ENCODE measurements at places on chromosomes 5 and 9.

DNA sequence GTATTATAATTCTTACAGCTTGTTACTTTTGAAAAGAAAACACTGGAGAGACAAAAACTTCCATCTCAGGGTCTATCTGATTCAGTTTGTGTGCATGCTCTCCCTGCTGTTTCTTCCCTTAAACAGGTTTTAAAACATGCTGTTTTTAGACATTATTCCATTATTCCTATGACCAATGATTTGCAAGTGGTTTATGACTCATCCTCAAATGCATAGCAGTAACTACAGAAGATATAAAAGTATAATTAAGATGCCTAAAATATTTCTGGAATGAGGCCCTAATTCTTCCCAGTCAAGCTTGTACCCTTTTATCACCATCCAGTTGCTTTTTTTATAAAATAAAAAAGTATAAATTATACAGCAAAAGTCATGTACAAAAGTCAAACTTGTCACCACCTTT is 3.7 kb downstream of the DTWD2 start:
- no peak for DNase-seq

DNA sequence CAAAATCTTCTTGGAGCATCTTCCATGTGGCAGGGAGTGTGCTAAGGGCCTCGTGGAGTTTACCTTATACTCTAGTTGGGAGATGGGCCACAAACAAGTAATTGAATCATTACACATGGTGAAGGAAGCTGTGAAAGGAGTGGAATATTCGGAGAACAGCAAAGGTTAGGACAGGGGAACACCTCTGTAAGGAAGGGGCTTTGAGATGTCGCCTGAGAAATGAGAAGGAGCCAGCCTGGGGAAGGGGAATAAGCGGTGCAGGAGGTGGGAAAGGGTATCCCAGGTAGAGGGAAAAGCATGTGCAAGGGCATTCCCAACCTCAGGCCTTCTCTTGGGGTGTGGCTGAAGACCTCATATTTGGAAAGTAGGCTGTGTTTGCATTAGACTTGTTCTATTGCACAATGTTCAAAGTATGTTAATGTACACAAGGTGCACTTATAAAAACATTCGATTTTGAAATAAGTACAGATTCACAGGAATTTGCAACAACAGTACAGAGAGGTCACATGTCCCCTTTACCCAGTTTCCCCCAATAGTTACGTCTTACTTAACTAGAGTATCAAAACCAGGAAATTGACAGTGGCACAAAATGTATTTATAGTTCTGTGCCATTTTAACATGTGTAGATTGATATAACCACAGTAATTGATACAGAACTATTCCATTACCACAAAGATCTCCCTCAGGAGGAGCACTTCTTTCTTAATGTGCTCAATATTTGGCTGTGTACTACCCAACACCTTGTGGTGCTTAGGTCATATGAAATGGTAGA is 2.4 kb upstream of the STOM start:
- no peak for DNase-seq

DNA sequence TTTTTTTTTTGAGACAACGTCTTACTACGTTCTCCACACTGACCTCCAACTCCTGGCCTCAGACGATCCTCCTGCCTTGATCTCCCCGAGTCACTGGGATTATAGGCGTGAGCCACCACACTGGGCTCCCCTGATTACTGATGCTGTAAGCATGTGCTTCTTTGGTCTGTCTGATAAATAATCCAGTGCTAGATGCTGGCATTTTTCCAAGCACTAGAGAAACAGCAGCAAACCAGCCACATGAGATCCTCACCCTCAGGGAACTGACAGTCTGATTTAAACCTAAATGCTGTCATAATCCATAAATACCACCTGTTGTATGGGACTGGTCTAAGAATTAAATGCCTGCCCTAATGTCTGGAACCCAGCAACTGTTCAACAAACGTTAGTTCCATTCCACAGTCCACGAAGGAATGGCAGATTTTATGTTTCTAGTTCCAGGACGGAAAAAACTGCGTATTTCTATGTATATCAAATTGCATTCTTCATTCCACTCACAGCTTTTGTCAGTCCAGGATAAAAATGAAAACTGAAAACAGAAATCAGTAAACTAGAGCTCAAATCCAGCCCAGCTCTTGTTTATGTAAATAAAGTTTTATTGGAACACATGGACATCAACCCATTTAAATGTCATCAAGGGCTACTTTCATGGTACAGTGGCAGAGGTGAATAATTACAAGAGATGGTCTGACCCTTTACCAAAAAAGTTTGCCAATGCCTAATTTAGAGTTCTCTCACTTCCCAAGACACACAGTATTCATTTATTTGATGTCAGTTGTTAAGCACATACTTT is 20.1 kb downstream of the SLC35D2 start:
- DNase-seq: no peak

DNA sequence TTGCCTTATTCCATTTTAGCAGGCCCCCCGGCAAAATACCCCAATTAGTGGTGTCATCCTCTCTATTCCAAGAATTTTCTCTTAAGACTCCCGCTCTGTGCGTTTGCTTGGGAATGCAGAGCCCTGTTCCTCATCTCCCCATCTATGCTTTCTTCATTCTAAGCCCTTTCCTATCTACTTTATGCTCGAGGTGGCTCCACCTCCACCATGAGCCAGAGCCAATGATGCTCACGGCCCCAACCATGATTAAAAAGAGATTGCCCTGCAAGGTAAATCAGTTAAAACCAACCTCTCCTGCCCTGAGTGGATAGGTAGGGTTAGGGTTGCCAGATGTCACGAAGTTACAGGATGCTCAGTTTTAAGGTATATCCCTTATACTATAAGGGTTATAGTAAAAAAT is 677 bp upstream of the TXNDC15 start:
- DNase-seq: no peak

DNA sequence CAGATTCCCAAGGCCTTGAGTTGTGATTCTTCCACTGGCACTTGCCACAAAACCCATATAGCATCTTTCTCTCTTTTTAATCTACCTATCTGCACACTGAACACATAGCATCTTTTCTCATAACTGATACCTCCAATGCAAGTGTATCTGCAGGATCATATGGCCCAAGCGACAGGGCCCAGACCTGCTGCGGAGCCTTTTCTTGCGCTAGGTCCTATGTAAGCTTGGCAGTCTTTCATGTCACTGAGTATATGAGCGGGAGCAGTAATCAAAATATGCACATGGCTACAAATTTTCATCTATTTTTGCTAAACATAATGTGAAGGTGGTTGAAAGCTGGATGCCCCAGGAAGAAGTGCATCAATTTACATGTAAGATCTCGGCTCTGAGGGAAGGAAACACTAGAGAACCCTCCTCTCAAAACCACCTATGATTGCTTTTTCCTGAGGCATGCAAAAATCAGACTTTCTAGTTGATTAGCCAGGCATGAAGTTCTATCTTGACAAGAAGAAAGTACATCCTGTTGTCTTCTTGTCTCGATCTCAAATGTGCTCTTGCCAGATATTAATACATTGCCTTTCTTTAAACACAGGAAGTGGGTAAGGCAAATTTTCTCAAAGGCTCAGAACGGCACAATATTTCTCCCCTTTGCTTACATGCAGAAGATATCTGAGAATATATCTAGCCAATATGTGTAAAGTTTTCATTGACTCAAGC is 26.9 kb upstream of the CEMIP2 start:
- DNase-seq: no peak

DNA sequence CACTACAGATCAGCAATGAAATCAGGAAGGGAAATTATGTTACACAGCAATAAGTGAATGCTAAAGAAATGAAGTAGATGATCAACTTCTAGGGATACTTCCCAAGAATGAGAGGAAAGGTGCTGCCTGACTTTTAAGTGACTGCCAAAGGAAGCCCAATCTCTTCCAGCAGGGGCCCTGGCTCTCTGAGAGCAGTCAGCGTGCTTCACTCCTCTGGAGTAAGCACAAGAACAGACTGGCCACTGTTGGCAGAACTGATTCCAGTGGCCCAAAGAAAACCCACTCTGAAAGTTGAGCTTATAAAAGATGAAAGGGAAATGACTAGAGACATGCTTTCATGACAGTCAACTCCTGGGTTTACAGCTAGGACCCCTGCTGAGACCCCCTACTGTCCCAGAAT is 41.8 kb downstream of the MTMR12 start:
- DNase-seq: no peak

DNA sequence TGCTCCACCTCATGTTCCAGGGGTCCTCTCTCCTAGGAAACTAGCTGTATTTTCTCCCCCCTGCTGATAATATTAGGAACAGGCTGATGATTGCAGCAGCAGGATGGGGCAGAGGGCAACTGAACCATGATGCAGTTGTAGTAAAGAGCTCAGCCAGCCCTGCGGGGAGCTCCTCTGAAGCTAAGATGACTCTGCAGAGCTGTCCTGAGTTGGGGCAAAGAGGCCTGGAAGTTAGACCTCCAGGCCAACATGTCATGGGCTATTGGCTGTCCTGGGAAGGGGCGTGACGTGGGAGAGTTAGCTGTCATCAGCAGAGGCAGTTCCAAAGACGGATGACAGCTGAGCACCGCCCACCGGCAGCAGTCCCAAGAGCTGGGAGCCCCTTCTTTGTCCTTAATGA is 6.6 kb upstream of the FBP1 start:
- DNase-seq: no peak

GRCh38 chr9:82989929-82990328 is 73.0 kb downstream of the RASEF start:
- DNase-seq: no peak

- DNase-seq: no peak
Measured at GRCh38 chr5:172379481-172379880, 74.8 kb downstream of the SH3PXD2B start.

DNA sequence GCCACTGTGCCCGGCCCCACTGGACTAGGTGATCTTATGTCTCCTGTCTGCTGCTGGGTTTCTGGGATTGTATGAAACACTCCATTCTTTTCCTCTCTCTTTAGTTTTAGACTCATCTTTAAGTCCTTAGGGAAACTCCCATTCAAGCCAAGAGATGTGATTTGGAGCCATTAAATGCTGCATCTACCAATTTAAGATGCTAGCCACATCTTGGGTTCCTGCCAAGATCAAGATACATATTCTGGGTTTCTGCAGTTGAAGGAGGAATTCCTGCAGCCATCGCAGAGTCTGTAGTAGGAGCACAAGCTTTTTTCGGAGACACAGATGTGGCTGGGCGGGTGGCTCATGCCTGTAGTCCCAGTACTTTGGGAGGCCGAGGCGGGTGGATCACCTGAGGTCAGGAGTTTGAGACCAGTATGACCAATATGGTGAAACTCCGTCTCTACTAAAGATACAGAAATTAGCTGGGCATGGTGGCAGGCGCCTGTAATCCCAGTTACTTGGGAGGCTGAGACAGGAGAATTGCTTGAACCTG is 23.2 kb downstream of the STXBP1 start:
- no peak for DNase-seq

DNA sequence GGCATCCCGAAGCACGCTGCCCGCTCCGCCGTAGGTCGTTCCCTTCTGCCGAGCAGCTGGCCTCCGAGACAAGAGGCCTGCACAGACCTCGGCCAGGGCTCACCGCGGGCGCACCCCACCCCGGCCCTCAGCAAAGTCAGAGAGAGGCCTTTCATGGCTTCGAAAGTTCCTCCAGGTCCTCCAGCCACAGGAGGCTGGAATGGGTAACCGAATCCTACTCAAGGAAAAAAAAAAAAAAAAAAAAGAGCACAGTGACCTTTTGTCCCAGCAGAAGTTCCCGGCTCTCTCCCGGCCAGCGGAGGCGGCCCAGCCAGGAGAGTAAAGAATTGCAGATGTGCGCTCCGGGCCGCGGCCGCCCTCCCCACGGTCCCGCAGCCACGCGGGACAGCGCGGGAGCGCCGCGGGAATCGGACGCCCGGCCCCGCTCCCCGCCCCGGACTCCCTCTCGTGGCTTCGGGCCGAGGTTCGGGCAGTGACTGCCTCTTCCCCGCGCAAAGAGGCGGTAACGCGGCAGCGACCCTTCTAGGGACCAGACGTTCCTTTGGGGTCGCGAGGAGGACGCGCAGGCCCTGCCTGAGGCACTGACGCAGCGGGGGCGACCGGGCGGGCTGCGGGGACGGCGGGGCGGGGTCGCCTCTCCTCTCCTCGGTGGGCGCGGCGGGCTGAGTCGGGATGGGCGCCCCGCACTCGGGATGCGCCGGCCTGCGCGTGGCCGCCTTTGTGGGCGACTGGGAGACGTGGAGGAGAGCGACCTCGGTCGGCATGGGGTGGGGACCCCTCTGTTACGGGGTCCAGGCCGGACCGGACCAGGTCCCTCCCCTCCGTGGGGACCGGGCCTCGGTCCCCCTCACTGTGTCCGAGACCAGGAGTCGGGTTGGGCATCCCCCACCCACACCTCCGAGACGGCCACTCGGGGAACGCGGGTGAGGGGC is 754 bp downstream of the GFPT2 start:
- no peak for DNase-seq

- peak; percentile 40 for DNase-seq
Measured at GRCh38 chr9:122095010-122095767, 2.1 kb upstream of the TTLL11 start.

DNA sequence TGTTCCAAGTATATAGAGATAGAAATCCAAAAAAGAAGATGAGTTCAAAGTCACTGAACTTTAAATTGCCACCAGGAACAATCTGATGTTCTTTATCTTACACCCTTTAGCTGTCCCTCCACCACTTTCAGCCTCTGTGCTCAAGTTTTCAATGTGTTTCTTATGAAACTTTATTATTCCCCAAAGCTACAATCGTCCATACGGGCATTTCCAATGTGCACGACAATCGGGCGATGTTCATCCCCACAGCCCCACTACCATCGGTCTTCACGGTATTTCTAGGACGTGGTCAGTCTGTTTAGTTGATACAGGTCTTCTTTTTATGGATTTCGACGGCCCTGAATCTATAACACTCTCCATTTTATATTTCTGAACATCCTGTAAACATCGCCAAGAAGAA is 238.7 kb upstream of the DAP start:
- no peak for DNase-seq

- DNase-seq: no peak
Measured at GRCh38 chr9:16705111-16705604, 165.3 kb downstream of the BNC2 start.

GRCh38 chr5:65034813-65035209 is 266.1 kb downstream of the CWC27 start:
- DNase-seq: no peak

DNA sequence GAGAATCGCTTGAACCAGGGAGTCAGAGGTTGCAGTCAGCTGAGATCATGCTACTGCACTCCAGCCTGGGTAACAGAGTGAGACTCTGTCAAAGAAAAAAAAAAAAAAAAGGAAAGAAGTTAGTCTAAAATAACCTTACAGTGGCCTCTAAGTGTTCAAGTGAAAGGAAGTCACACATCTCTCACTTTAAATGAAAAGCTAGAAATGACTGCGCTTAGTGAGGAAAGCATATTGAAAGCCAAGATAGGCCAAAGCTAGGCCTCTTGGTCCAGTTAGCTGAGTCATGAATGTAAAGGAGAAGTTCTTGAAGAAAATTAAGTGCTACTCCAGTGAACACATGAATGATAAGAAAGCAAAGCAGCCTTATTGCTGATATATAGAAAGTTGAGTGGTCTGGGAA is 38.1 kb downstream of the ITGA1 start:
- DNase-seq: peak; percentile 45

DNA sequence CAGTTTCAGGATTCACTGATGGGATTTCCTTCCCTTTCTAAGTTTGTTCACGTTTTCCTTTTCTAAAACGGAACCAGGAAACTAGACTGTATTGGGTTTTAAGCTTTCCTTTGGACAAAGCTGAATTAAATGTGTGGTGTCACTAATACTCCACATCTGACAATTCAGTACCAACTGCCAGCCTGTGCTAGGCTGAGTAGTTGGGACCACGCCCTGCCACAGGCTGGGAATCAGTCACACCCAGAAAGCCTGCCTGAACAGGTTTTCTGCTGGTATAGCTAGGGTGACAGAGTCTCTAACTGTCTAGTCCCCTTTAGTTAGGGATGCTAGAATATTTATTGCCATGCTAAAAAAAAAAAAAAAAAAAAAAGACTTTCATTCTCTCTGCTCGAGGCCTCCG is 15.6 kb downstream of the SPACA9 start:
- no peak for DNase-seq

All from CD14-positive monocyte (primary cell).